ENCODE measurements at places on chromosomes 3 and 15.

- DNase-seq = no peak
Observed at GRCh38 chr15:72706266-72706665, 20.3 kb downstream of the BBS4 start.

- DNase-seq = no peak
Observed at GRCh38 chr3:153789380-153789779, 331.8 kb upstream of the ARHGEF26 start.

- no peak for DNase-seq
Observed at GRCh38 chr3:170049146-170050000, 11.6 kb downstream of the GPR160 start.

- DNase-seq = no peak
Observed at GRCh38 chr15:79195239-79195638, 87.3 kb upstream of the ANKRD34C start.

GRCh38 chr3:100913870-100914648, 79.2 kb downstream of the ABI3BP start:
- DNase-seq = no peak

DNA sequence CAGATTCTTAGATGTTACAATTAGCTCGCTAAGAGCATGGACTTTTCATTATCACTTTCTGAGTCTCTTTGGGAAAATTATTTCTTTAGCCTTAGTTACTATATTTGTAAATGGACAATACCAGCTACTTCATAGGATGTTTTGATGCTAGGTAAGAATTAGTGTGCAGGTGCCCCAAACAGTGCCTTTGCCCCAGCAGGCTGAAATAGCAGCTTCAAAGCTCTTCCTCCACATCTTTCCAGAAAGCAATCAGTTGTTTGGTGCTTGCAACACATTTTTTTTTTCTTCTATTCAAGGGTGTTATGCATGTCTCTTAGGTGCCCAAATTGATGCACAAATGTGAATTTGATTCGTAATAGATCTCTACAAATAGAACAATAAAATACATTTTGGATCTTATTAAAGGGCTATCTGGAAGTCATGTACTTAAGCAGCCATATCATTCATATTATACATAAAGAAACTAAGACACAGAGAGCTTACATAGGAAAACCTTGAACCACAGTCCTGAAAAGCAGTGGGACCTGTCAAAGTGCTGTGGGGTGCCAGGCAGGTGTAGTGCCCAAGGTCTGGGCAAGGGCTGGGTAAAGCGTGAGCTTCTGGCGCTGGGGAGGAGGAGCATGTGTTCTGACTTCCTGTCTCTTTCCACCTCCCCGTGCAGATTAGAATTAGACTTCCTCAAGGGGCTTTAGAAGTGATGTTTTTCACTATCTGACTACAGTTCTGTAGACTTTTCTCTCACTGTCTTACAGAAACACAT, 62.9 kb downstream of the FNDC3B start:
- DNase-seq = no peak

GRCh38 chr3:114384558-114384903, 90.7 kb downstream of the TIGIT start:
- no peak for DNase-seq

DNA sequence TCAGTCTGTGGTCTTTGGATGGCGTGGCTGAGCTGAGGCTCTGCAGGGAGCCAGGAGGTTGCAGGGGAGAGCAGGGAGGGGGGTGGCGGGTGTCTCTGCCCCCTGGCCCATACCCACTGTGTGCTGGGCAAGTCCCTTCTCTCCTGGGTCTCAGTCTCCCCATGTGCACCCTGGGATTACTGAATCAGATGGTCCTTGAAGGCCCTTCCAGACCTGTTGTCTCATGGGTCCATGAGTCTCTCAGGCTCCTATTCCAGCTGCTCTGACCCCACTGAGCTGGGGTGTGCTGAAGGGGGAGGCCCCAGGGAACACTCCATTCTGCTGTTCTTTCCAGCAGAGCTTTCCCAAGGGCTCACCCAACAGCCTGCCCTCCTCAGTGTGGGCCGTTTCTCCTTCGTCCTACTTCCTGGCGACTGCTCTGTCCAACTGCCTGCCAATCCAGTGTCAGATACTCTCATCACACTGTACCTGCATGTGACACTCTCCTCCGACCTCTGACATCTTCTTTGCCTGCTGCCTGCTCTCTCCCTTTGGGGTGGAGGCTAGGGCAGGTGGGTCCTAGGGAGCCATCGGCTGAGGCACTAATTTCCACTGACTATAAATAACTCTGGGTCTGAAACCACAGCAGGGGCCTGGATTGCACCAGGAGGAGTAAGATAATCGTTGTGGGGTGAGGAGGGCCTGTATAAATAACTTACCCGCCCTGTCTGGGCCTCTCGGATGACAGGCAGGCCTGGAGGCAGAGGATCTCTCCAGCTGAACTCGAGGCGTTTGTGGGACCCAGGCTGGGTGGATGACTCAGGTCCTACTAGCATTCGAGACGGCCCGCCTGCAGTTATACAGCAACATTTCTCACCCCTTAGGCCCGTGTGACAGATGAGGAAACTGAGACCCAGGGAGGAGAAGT, 67.1 kb downstream of the ATP2B2 start:
- DNase-seq = no peak

- no peak for DNase-seq
Observed at GRCh38 chr3:186583831-186584230, 13.3 kb downstream of the DNAJB11 start.

GRCh38 chr3:111112913-111113312, 41.3 kb downstream of the NECTIN3 start:
- DNase-seq = no peak

GRCh38 chr3:78894787-78895186, 873.0 kb downstream of the ROBO1 start:
- DNase-seq = no peak

DNA sequence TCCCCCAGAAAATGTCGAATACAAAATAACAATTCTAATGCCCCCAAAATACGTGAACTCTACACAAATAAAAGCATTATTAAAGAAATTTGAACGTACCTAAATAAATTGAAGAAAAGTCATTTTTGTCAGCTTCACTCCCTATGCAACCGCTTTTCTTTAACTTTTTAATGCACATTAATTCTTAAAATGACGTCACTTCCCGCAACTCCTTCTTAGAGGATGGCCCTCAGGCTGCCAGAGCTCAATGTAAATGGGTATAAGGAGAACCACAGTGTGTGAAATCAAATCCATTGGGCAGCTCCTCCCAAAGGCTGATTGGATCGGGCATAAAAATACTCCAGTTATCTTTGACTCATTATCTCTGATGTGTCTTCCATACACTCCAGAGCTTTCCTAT, 736.9 kb downstream of the GBE1 start:
- no peak for DNase-seq

Measured in NCI-H1417 treated with DMSO at 0.1 percent for 48 hours (cell line).